ENCODE measurements at places on chromosomes 12 and 14.

DNA sequence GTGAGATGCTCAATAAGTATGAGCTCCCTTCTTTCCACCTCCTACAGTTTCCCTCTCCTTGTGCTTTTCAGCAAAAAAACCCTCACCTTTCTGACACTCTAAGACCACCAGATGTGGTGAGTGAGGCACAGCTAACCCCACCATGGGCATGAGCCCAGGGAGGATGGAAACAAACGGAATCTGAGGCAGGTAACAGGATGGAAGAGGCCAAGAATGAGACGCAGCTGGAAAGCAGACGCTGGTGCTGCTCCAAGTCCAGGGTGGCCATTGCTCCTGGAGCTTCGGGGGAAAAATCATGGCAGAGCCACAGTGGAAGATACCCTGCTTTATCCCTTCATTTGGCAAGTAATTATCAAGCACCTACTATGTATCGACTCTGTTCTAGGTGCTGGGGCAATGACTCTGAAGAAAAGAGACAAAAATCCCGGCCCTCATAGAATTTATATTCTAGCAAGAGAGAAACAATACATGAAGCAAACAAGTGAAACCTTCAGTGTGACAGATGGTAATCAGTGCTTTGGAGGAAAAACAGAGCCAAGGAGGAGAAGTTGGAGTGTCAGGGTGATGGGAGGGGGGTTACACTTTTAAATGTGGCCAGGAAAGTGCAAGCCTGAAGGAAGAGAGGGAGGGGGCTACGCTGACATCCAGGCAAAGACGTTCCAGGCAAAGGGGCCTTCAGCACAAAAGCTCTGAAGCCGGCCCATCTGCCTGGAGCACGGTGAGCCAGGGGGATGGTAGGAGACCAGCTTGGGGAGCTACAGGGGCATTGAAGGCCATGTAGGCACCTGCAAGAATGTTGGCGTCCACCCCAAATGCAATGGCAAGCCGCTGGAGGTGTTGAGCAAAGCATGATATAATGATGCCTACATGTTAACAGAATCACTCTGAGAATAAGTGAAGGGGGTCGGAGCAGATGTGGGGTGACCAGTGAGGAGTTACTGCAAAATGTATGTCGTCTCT is 154.2 kb downstream of the DPF3 start:
- no peak for DNase-seq

- no peak for DNase-seq
Observed at GRCh38 chr14:99213101-99213500, 58.9 kb downstream of the BCL11B start.

- DNase-seq: no peak
Observed at GRCh38 chr14:31429791-31430190, 9.4 kb upstream of the HEATR5A start.

- DNase-seq: no peak
Observed at GRCh38 chr12:77968021-77968420, 137.3 kb downstream of the NAV3 start.

- no peak for DNase-seq
Observed at GRCh38 chr14:94677213-94677612, 65.0 kb downstream of the SERPINA3 start.

Data from HFF-Myc (cell line).